ENCODE measurements at places on chromosomes 3 and 15.

- no peak for DNase-seq
Observed at GRCh38 chr15:92661069-92661468, 5.5 kb upstream of the FAM174B start.

DNA sequence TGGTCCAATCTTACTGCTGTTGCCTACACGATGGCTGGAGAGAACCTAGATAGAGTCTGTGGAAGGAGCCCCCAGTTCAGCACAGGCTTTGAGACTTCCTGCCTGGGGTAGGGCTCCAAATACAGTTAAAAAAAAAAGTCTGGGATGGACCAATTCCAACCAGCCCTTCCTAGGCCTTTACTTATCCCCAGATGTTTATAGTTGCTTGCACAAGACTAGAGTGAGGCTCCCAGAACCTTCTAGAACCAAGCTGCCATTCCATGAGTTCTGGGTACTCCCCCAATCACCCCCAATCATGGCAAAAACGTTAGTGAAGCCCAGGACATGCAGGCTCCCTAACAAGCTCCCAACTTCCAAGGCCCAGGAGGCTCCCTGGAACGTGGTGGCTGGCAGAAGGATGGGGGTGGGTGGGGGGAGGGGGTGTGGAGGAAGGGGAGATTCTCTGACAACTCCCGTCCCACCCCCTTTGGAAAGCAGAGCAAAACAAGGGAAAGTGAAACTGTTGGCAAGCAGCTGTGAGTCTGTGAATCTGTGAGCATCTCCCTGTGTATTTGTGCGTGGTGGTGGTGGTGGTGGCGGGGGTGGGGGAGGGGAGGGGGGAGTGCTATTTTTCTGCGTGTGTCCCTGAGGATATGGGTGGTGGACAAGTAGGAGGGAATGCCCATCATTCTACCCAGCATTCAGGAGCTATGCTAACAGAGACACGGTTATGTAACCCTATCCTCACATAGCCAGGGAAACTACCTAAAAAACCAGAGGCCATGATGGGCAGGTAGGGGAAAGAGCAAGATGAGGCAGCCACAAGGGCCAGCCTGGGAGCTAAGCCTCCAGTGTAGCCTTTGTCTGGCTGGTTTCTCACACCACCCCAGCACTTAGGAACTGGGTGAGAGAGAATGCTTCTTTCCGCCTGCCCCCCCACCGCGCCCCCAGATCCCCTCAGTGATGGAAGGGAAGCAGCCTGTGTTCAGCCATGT is 2.0 kb downstream of the MST1R start:
- DNase-seq = no peak

- no peak for DNase-seq
Observed at GRCh38 chr3:111810909-111811308, 48.2 kb upstream of the PHLDB2 start.

DNA sequence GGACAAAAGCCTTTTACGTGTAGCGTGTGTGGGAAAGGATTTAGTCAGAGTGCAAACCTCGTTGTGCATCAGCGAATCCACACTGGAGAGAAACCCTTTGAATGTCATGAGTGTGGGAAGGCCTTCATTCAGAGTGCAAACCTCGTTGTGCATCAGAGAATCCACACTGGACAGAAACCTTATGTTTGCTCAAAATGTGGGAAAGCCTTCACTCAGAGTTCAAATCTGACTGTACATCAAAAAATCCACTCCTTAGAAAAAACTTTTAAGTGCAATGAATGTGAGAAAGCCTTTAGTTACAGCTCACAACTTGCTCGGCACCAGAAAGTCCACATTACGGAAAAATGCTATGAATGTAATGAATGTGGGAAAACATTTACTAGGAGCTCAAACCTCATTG is 10.5 kb downstream of the ZNF35 start:
- no peak for DNase-seq

- peak; percentile 63 for DNase-seq
Observed at GRCh38 chr15:50145451-50145872, 26.4 kb upstream of the ATP8B4 start.

- DNase-seq = peak; percentile 43
Observed at GRCh38 chr15:64740311-64741170, 34.8 kb downstream of the RBPMS2 start.

GRCh38 chr3:73475175-73475574 is 149.6 kb downstream of the PDZRN3 start:
- no peak for DNase-seq

GRCh38 chr3:33331414-33331813 is 54.2 kb downstream of the FBXL2 start:
- DNase-seq = no peak

GRCh38 chr15:67422296-67422695 is 98.6 kb upstream of the C15orf61 start:
- DNase-seq = no peak

GRCh38 chr3:115099986-115100571 is 47.0 kb downstream of the ZBTB20 start:
- DNase-seq = peak; percentile 72

- peak; percentile 9 for DNase-seq
Observed at GRCh38 chr15:81049835-81050234, 49.1 kb downstream of the TLNRD1 start.
